GF-D8 (cell line): ENCODE measurements at places on chromosomes 11 and 22.

- DNase-seq = no peak
These were observed 2.7 kb downstream of the CRYBB3 start for GRCh38 chr22:25202290-25202921.

GRCh38 chr22:47020166-47020565, 257.7 kb downstream of the TBC1D22A start:
- no peak for DNase-seq

GRCh38 chr11:44979543-44980399, 29.1 kb upstream of the TP53I11 start:
- no peak for DNase-seq

- no peak for DNase-seq
These were observed 304.5 kb upstream of the SYN3 start for GRCh38 chr22:33362702-33363101.

GRCh38 chr11:13679768-13680167, 11.3 kb downstream of the FAR1 start:
- DNase-seq = no peak

GRCh38 chr11:72293910-72294615, 50.1 kb upstream of the PHOX2A start:
- DNase-seq = no peak

GRCh38 chr11:94402355-94402754, 1.1 kb upstream of the GPR83 start:
- DNase-seq = no peak

GRCh38 chr11:123265951-123266350, 70.9 kb upstream of the CLMP start:
- DNase-seq = no peak

- DNase-seq = no peak
These were observed 84.8 kb downstream of the SLC1A2 start for GRCh38 chr11:35334385-35335090.

GRCh38 chr11:64637334-64638017, 46.5 kb downstream of the SLC22A12 start:
- no peak for DNase-seq

- DNase-seq = no peak
These were observed 58.9 kb upstream of the EMID1 start for GRCh38 chr22:29146771-29147170.

DNA sequence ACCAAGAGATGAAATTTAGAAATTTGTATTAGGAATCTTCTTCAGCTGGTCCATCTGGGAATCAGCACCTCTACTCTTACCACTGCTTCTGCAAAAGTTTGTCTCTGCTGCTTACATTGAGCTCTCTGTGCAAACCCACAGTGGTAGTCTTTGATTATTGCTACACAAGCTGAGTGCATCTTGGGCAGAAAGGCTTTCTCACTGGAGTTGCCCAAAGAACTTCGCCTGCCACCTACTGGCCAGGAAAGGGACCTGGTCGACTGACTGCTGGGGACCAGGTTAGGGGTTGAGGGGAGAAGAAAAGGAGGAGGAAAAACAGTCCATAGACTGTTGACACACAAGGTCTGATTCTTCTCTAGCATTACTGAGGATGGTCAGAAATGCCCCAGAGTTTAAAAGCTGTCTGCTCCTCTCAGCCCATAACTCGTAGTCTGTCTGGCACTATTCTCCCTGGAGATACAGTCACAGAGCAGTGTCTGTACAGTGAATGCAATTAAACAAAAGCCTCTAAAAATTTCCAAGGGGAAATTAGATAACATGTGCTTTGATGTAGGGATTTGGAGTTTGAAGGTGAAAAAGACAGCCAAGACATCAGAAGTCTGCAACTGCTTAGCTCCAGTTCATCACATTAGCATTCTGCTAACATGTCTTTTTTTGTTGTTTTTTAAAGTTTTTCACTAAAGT, 215.0 kb upstream of the CTSC start:
- DNase-seq = no peak

DNA sequence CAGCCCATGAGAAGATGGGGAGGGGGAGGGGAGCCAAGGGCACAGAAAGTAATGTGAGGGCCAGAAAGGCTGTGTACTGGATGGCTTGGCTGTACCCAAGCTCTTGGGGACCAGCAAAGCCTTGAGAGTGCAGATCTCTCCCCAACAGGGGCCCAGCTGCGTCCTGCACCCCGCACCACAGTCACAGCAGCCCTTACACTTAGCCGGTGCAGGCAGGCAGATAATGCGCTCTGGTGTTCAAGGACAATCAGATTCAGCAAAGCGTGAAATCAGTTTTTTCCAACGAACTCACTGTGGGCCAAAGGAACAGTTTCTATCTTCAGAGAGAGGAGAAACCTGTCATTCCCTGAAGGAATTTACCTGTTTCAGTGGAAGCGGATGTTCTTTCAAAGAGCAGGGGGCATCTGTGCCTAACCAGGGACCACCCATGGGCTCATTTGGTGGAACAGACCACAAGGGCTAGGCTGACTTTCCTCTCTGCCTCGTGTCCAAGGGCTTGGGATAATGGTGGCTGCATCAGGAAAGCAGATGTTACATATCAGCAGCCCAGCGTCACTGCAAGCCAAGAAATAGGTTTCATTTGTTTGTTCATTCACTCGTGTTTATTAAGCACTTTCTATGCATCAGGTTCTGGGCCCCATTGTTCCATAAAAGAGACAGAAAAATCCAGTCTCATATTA, 81.2 kb upstream of the SPON1 start:
- DNase-seq = no peak

- DNase-seq = no peak
These were observed 76.2 kb upstream of the GDPD4 start for GRCh38 chr11:77377734-77378133.

- no peak for DNase-seq
These were observed 14.9 kb downstream of the PACS1 start for GRCh38 chr11:66084821-66085475.

- DNase-seq = no peak
These were observed 10.6 kb downstream of the FREY1 start for GRCh38 chr11:45896422-45896984.

DNA sequence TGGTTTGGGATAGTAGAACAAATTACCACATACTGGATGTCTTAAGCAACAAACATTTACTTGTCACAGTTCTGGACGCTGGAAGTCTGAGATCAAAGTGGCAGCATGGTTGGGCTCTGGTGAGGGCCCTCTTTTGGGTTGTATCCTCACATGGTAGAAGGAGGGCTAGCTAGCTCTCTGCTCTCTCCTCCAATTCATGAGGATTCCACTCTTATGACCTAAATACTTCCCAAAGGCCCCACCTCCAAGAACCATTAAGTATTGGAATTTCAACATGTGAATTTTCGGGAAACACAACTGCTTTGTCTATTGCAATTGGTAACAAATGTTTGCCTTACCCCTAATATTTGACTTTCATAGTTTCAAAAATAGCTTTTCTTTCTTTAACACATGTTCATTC, 52.6 kb downstream of the MUC15 start:
- DNase-seq = no peak

- DNase-seq = peak; percentile 14
These were observed 8.3 kb upstream of the SLC39A13 start for GRCh38 chr11:47399860-47400767.

- DNase-seq = no peak
These were observed 5.1 kb downstream of the GDPD5 start for GRCh38 chr11:75520688-75521087.

DNA sequence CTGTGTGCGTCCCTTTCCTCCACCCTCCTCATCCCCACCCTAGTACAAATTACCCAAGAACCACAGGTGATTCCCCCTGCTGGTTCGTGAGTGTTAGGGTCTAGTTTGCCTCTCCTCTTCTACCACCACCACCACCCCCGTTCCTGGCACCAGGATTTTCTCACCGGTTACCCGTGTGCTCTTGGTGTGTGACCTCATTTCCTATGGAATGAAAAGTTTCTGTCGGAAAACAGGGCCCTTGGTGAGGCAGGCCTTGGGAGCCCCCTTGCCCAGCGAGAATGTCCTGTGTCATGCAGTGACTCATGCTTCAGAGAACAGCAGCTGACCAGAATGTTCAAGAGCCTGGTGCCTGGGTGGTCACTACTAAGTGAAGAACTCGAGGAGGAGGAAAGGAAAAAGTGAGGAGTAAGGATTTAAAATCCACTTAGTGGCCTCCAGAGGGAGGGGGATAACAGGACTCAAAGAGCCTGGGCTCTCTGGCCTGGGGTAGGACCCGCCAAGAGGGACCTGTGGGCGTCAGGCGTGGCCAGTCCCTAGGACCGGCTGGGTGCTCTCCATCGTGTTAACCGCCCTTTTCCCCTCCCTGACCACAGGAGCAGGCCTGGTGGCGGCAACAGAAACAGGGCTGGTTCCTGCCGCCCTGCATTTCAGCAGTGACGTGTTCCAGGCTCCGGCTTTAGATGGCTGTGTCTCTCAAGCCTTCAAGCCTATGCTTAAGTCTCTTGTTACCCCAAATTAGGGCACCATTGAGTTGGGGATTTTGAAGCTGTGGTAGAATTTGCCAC, 30.2 kb downstream of the C22orf31 start:
- DNase-seq = no peak

DNA sequence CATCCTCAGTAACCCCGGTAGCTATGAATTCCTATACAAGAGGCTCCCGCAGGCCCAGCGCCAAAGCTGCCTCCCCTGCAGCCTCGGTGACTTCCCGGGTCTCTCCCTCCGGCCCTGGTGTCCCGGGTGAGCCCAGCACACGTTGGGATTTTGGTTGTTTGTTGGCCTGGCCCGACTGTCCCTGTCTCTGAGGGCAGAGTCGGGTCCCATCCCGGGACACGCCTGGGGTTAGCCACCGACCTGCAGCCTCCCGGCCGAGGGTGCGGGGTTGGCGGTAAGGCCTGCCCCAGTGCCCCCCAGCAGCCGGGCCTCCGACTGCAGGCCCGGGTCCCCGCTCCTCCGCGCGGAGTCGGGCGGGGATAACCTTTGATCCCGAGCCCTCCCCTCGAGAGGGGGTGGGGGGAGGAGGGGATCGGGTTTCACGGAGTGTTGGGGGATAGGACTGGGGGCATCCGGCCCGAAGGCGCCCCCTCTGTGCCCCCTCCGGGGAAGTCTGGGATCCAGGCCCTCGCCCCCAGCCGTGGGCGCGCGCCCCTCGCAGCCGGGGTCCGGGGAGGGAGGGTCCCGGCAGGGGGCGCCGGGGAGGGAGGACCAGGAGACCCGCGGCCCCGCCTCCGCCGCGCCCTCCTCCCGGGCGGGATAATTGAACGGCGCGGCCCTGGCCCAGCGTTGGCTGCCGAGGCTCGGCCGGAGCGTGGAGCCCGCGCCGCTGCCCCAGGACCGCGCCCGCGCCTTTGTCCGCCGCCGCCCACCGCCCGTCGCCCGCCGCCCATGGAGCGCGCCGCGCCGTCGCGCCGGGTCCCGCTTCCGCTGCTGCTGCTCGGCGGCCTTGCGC, at the start of gene FBLN1:
Gene FBLN1, plus strand, starts transcription at position 669 of the 835 bp plus-strand sequence. Its CDS starts 103 bp downstream, at position 772.
- DNase-seq = no peak

GRCh38 chr11:123145661-123146060, 49.4 kb downstream of the CLMP start:
- DNase-seq = no peak

- no peak for DNase-seq
These were observed 2.0 kb upstream of the C11orf42 start for GRCh38 chr11:6203327-6203726.

DNA sequence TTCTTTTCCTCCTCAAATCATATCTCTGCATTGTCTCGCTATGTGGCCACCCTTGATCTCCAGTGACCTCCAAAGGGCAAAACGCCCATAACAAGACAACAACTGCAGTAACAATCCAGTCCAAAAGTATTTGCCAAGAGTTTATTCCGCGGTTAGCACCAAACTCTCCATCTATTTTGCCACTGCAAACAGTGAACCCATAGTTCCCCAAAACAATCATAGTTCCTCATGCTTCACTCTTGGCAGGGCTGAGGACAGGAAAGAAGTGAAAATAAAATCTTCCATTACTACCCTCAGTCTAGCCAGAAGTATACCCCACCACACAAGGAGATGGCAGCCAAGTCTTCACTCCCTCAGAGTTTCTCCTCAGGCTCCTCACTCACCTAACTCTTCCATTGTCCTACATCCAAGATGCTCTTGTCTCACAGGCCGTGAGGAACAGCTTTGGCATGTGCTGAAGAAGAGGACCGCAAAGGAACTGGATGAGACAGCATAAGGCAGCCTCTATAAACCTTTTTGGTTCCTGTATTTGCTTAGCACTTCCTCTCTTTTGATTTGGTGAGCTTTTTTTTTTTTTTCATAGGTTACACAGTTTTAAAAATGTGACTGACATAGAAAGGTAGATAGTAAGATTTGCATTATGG, at the start of gene LPXN:
Gene LPXN, minus strand, starts transcription at position 480 of the 644 bp plus-strand sequence. Its CDS starts 84 bp downstream, at position 396.
- peak; percentile 76 for DNase-seq

GRCh38 chr22:22884888-22885840, 2.5 kb upstream of the IGLL5 start:
- DNase-seq = no peak

DNA sequence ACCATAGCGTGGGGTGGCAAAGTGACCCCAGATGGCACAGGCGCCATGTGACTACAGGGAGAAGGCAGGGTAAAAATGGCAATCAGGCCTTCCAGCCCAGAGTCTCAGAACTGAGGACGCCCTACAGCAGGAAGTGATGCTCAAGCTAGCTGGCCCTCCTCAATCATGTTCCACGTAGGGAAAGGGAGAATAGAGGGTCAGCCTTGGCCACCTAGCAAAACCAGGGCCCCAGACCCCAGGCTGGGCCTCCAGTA, 978 bp upstream of the ANKRD13D start:
- peak; percentile 96 for DNase-seq

DNA sequence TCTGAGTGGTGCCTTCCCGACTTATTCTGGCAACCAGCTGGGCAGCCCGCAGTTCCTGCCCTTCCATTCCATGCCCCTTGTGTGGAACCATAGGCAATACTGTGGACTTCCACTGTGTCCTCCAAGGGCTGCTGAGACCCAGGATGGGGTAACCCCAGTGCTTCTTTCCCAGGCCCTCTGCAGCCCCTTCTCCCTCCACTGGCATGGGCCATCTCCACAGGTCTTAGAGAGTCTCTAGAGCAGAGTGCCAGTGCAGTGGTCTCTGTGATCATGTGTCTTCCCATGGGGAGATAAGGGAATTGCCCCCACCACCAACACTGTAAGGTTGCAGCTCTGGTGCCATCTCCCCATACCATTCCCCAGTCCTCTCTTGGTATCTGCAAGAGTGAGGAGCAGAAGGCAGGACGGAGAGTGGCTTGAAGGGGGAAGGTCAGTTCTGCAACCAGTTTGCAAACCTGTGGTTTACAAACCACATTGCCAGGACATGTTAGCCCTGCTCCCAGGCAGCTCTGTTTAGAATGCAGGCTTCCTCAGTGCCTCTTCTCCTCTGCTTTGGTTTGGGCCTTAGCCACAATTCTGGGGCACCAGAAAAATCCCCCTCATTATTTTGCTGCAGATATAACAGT, 20.9 kb upstream of the DRD2 start:
- DNase-seq = no peak

DNA sequence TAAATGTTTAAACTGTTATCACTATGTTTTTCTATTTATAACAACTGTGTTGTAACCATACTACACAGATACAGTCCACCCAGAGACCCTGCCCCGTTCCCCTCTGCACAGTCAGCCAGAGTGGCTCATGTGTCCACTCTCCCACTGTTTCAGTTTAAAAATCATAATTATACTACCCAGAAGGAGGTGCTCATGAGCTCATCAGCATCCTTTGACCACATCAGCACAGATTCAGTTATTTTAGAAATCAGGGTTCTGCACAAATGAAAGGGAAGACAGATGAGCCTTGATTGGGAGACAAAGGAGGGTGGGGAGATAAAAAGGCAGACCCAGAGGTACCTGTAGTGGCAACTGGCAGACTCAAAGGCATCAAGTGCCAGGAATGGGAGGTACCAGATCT, 124.3 kb downstream of the RCN1 start:
- no peak for DNase-seq
